ENCODE measurements at places on chromosomes 7 and 10. TPM values are rescaled to one million over a fixed set of nuclear protein-coding genes. Genes with fewer than 3 reads are reported as not detected.

Gene CXCL12
- 61.3 TPM for total RNA-seq

Gene HYAL4
- not detected for total RNA-seq

Gene HOXA1
- total RNA-seq: 2.4 TPM

Gene BMPER
- 1.5 TPM for total RNA-seq

Gene COL17A1
- total RNA-seq: 159 TPM

Gene LRRC72
- total RNA-seq: not detected

Gene AKR1C3
- total RNA-seq: 173 TPM

Gene CTTNBP2
- 3.8 TPM for total RNA-seq

Gene ADIRF
- total RNA-seq: 73.1 TPM

Gene PAXIP1
- 14.0 TPM for total RNA-seq

Gene SLC26A3
- 3,814 TPM for total RNA-seq

Gene NAMPT
- 157 TPM for total RNA-seq

Gene TRIM73
- 6.4 TPM for total RNA-seq

Gene RGR
- total RNA-seq: not detected

Gene MYO1G
- total RNA-seq: 4.2 TPM

Gene INHBA
- total RNA-seq: 0.42 TPM

Gene PFKFB3
- 19.1 TPM for total RNA-seq

Gene WNT8B
- total RNA-seq: not detected

Gene HILPDA
- 7.3 TPM for total RNA-seq

Gene CCDC172
- total RNA-seq: not detected

Gene DYDC2
- not detected for total RNA-seq

Gene UNCX
- total RNA-seq: not detected

Gene SPDYE1
- not detected for total RNA-seq

Gene UCN3
- 4.5 TPM for total RNA-seq
